ENCODE measurements at places on chromosomes 2 and 18.

DNA sequence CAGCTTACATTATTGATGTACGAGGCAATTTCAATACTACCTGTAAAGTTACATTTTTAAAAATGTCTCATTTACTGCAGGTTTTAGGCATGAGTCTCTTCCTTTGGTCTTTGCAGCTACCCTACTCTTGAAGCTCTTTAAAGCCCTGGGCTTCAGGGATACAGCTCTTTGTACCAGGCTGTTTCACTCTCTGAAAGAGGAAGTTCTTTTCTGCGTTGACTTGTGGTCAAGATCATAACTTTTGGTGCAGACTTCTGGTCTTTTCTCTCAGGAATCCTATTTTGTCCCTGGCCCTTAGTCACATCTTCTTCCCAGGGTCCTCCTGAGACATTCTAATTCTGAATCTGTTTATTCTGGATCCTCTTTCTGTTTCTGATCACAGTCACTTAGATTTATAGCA is 16.6 kb upstream of the HRH4 start:
- DNase-seq, result no peak

DNA sequence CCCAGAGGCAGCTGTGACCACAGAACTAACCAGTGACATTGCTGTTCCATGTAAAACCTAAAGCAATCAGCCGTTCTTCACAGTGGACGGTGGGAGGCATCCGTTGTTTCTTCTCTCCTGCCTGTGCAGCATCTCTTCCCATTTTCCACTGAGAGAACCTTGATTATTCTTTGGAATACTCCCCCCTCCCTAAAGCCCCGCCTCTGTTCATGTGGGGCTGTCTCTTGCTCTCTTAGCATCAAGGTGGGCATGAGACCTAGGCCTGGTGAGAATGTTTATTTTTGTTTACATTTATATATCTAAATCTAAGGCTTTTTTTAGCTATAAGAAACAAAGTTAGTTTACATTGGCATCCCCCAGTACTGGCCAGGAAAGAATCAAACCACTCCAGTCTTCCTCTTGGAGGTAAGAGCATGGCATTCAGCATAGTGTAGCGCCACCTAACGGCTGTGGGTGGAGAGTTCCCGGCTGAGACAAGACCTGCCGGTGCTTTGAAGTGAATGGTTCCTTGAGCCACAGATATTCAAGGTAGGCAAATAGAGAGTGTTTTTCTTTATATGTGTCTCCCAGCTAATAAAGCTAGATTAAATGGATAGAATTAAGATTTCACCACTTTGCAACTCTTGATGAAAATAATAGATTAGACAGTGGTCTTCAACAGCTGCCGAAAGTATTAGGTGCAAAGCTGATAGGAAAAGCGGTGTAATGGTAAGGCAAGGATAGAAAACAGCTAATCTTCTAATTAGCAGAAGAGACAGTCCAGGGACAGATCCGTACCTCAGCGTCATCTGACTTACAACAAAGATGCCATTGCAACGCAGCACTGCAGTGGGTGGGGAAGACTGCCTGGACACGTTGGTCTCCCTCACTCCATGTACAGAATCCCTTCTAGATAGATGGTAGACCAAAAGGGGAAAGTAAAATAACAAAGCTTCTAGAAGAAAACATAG is 219.6 kb upstream of the RAB12 start:
- peak; percentile 54 for DNase-seq

DNA sequence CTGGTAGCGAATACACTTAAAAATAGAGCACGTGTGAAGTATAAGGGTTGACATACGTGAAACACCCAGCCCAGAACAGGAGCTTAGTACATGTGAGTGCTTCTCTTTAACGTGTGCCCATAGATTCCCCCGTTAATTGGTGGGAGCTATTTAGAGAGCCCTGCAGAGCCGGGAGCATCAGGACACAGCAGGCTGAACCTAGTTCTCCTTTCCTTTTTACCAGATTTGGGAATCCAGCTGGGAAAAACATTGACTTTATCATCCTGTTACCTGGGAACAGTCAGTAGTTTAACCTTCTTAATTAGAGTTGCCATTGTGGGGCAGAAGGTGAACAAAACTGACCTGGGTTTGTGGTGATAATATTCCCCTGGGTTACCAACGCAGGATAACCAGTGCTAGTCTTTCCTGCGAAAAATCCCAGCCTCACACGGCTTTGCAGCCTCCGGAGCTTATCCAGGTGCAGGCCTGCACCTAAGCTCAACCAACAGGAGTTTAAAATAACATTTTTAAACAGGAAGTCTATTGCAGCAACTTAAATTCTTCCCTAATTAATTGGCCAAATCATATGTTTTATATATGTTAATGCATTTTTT is 78.1 kb upstream of the SPTBN1 start:
- DNase-seq, result no peak

- DNase-seq, result no peak
Observed at GRCh38 chr2:211391189-211391567, 834.8 kb downstream of the CPS1 start.

Data from progenitor cell of endocrine pancreas (in vitro differentiated cells).